Hematopoietic multipotent progenitor cell (in vitro differentiated cells): ENCODE measurements at places on chromosomes 2 and 18. TPM values are rescaled to one million over a fixed set of nuclear protein-coding genes. Genes with fewer than 3 reads are reported as not detected.

GRCh38 chr2:162037886-162038285 lies 36.1 kb downstream of the DPP4 start:
- DNase-seq = no peak

GRCh38 chr2:11920993-11921583 lies 174.7 kb downstream of the LPIN1 start:
- no peak for DNase-seq

DNA sequence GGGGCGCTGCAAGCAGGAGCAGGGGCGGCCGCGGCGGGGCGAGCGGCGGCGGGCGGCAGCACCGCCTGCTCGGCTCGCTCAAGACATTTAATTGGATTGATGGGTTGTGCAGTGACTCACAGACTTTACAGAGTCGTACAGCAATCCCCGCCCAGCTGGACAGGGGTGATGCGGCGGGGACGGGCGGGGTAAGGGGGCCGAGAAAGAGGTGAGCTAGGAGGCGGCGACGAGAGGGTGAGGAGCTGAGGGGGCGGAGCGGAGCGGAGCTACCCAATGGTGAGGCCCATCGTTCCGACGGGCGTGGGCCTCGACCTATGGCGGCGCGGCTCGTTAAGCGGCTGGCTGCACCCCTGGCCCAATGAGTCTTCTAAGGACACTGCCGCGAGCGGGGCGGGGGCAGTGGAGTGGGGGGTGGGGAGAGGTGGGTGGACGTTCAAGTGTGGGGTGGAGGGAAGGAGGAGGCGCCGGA lies 97.1 kb upstream of the SERTAD2 start:
- peak; percentile 100 for DNase-seq

GRCh38 chr2:43034921-43035320 lies 191.5 kb downstream of the ZFP36L2 start:
- DNase-seq = no peak

DNA sequence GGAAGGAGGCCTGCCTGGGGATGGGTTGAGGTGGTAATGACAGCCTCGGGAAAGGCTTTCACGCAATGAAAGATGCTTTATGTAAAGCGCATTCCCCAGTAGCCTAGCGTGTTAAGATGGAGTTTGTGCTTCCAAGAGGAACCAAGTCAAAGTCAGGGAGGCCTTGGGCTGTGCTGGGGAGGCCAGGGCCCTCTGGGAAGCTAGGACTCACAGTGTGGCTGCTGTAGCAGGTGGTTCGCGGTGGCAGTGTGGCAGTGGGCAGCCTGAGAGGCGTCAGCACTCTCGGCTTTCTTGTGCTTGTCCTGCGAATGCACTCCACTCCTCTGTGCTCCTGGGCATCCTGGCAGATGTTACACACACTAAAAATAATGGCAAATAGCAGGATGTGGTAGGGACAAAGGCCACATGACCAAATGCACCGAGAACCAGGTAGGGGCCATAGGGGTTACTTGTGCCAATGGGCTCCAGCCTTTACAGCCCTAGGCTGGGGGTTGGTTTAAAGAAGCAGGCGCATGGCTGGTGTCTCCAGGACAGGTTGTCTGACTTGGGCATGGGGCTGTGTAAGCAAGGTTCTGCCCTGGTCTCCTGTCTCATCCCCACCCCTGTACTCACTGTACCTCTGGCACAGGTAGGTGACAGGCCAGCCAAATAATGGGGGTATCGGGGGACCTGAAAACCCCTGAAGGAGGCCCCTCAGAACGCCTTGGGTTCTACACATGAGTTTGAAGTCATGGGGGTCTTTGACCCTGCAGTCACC lies 154.4 kb upstream of the TWIST2 start:
- DNase-seq = no peak

DNA sequence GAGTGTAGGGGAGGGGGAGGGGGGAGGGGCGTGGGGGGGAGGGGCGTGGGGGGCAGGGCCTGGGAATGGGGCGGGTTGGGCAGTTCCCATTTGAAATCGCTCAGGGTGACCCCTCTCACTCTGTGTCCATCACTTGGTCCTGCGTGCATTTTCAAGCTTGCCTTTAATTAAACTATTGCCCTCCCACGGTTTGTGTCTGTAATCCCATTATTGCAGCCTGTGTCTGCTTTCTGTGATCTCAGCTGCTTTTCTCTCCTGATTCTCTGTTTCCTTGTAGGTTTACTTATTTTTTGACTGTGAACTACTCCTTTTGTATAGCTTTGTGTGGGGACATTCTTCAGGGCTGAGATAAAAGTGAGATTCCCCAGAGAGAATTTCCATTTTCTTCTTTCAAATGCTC lies 1.3 kb downstream of the DCDC2C start:
- DNase-seq = no peak

DNA sequence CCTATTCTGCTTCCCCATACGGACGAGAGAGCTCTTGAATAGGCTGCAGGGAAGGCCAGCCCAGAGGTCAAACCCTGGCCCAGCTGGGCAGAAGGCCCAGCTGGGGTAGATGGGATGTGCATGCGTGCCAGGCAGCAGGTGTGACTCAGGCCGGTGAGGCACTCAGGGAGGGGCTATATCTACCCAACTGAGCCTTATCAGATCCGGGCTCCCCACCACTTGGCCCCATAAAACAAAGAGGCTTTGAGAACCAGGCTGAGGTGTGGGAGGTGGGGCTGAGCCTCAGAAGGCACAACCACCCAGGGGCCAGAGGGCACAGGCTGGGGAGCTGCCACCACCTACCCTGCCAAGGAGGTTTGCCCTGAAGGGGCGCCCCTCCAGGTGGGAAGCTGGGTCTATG lies 8.0 kb upstream of the CFAP65 start:
- no peak for DNase-seq

DNA sequence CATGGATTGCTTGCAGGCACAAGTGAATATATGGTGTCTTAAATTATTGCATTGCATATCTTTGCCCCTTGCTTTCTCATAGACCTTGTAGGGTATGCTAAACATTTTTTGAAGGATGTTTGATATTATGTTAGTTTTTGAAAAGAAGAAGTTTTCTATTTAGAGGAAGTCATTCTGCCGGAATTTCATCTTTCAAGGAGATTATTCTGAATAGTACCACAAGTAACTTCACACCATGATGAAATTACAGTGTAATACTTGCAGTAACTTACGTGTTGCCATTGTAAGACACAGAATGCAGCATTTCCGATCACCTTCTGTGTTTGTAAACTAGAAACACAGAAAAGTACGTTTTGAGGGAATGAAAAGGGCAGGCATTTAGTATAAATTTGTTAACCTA lies 71.9 kb downstream of the ACVR2A start:
- DNase-seq = no peak

GRCh38 chr2:64945973-64946768 lies 43.0 kb upstream of the SLC1A4 start:
- peak; percentile 75 for DNase-seq

- no peak for DNase-seq
These were observed 12.7 kb downstream of the SP3 start for GRCh38 chr2:173952267-173953046.

GRCh38 chr18:22451796-22452195 lies 34.1 kb upstream of the CTAGE1 start:
- no peak for DNase-seq

- DNase-seq = no peak
These were observed 151.5 kb downstream of the UPP2 start for GRCh38 chr2:158253170-158253569.

DNA sequence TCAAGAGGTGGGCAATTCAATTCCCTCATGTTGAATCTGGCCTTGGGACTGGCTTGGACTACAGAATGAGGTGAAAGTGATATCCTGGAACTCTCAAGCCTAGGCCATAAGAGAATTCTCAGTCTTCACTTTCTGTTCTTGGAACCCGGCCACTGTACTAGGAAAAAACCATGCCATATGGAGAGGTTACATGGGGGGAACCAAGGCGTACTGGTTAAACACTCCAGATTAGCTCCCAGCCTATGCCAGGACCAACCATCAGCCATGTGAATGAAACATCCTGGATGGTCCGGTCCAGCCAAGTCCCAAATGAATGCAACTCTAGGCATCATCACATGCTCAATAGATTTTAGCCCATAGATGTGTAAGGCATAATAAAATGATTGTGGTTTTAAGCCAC lies 56.4 kb downstream of the ZNF385B start:
- DNase-seq = no peak

DNA sequence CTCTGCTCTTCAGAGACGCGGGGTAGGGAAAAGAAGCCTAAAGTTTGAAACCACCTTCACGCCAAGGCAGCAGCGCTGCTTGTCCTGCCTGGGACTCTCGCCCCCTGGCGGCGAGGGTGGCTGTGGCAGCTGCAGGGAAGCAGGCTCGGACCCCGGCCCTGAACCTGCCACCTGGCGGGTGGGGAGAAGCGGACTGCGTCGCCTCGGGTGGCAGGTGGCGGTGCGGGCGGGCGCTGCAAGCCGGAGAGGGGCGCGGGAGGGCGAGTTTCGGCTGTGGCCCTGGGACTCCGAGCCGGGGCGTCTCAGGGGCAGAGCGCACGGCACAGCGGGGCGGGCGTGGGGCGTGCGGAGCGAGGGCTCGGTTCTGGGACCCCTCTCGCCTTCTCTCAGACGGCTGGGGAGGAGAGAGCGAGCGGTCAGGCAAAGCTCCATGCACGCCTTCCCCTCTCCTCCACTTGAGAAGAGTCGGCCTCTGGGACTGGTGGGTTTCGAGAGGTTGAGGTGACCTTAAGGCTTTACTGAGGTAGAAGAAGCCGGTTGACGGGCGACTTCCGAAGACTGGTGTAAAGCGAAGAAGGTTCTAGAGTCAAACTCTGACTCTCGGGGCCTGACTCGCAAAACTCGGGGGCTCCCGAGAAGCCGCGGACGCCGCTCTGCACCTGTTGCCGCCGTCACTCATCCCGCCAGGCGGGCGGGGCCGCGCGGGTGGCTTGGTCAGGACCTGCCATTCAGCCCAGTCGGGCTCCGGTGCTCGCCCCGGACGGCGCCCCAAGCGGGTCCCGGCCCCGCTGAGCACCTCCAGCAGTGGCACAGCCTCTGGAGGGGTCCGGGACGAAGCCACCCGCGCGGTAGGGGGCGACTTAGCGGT lies 1.1 kb upstream of the BOLL start:
- DNase-seq = peak; percentile 25

DNA sequence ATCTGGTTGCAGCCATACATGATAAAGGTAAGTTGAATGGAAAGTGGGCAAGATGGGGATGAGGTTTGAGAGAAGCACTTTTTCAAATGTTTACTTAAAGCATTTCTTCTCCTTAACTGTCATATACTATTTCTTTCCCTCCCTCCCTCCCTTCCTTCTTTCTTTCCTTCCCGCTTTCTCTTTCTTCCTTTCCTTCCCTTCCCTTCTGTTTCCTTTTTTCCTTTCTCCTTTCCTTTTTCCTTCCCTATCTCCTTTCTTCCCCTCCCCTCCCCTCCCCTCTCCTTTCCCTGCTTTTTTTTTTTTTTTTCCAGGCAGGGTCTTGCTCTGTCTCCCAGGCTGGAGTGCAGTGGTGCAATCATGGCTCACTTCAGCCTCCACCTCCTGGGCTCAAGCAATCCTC lies 5.6 kb downstream of the SLC3A1 start:
- DNase-seq = no peak

- DNase-seq = no peak
These were observed 218.1 kb downstream of the TWIST2 start for GRCh38 chr2:239065962-239066361.

- DNase-seq = no peak
These were observed 9.9 kb downstream of the MAB21L4 start for GRCh38 chr2:240886023-240886565.

- DNase-seq = no peak
These were observed 19.9 kb downstream of the MBOAT2 start for GRCh38 chr2:8983571-8983970.

DNA sequence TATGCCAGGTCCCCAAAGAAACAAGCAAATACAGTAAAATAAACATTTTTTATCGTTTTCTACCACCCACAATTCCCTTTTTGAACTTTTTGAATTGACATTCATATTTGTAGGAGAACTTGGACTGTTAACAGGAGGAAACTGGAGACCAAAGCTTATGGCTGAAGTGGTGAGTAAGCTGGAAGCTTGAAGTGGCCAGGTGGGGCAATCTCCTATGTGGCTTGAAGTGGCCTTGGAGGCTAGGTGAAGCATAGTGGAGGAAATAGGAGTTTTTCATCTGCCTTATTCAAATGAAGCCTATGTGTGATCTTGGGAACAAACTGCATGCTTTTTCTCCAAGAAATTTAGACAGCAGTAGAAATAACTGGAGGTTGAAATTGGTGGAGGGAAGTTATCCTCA lies 962.9 kb upstream of the FANCL start:
- DNase-seq = no peak

DNA sequence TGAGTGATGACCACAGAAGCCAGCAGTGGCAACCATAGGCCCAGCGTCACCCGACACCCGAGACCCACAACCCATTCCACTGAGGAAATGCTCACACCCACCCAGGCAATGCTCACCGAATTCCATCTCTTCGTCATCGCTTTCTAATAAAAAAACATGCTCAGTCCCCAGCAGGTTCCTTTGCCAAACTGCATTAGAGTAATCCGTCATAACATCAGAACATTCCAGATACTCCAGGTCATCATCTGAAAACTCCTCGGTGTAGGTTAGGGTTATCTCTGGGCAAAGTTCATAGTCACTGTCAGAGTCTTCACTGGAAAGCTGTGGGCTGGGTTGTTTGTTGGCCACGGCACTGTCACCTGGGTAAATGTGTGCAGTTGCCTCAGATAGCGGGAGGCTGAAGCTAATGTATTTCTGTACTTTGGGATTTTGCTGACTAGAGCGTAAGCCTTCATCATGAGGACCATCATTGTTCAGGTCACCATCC lies 49.3 kb downstream of the ALPK2 start:
- DNase-seq = no peak

- no peak for DNase-seq
These were observed 54.3 kb upstream of the SLC66A3 start for GRCh38 chr2:11100976-11101375.

- DNase-seq = no peak
These were observed 11.7 kb downstream of the HS6ST1 start for GRCh38 chr2:128306931-128307460.

GRCh38 chr2:70029814-70030409 lies 57.4 kb upstream of the PCBP1 start:
- no peak for DNase-seq

- DNase-seq = no peak
These were observed 19.8 kb downstream of the RNU2-63P start for GRCh38 chr2:87996570-87996969.

- DNase-seq = no peak
These were observed 174.5 kb upstream of the HS6ST1 start for GRCh38 chr2:128492966-128493811.

DNA sequence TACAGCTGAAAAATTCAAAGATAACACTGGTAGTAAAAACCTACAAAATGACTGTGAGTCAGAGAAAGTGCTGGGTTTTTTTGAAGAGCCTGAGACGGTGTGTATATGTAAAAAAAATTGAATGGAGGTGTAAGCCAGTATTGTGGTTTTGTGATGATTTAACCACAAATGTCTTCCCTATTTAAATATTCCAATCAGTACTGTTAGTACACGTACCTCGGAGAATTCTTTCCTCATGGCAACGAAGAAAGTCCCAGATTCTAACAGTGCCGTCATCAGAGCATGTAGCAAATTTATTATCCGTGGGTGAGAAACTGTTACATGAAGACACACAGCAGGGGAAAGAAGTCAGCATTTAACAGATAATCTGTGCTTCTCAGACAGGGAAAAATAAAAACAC lies 48.1 kb downstream of the WDR33 start:
- DNase-seq = no peak

HMSD gene
- total RNA-seq = not detected

ZNF892 gene
- total RNA-seq = 4.8 TPM

PAX3 gene
- total RNA-seq = not detected

FNDC4 gene
- total RNA-seq = 0.27 TPM

PIGN gene
- 22.9 TPM for total RNA-seq

COLEC12 gene
- total RNA-seq = 0.27 TPM

TMEM247 gene
- not detected for total RNA-seq

RIT2 gene
- not detected for total RNA-seq

AQP12A gene
- not detected for total RNA-seq

SERPINB11 gene
- total RNA-seq = not detected

CELF4 gene
- not detected for total RNA-seq

XDH gene
- total RNA-seq = 0.54 TPM

VWA3B gene
- total RNA-seq = under 0.01 TPM

TLX2 gene
- total RNA-seq = 0.27 TPM
